ENCODE measurements at places on chromosomes 2 and 18.

- DNase-seq, result no peak
Measured at GRCh38 chr2:205808486-205809121, 126.3 kb downstream of the NRP2 start.

GRCh38 chr2:27042985-27043634, 8.4 kb upstream of the AGBL5 start:
- no peak for DNase-seq

DNA sequence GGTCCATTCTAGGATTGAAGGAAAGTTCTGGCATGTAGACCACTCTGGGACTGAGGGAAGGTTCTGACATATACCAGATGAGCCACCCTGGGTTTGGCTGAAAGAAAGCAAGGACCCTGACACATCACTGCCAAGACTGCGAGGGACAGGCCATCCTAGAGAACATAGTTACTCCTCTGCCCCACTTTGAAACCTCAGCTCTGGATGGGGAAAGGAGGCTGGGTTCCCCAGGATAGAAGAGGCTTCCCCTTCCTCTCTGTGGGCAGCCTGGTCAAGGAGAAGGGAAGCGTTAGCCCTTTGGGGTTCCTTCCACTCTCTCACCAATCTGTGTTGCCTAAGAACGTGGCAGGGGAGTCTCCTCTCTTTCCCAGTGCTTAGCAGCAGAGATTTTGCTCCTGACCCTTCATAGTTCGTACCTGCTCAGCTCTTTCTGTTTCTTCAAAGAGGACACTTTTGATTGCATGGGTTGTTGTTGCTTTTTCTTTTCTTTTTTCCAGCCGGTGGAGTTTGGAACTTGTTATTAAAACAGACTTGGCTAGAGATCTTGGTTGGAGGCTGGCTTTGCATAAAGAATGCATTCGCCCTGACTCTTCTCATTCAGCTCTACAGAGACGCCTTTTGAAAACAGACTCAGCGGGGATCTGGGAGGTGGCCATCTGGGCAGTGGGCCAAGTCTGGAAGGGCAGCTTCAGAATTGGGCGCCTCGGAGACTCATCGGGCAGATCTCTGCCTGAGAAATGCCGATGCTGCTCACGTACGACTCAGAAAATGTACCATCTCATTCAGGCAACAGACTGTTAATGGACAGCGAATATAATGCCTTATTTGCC, 166.1 kb downstream of the CLIP4 start:
- no peak for DNase-seq

DNA sequence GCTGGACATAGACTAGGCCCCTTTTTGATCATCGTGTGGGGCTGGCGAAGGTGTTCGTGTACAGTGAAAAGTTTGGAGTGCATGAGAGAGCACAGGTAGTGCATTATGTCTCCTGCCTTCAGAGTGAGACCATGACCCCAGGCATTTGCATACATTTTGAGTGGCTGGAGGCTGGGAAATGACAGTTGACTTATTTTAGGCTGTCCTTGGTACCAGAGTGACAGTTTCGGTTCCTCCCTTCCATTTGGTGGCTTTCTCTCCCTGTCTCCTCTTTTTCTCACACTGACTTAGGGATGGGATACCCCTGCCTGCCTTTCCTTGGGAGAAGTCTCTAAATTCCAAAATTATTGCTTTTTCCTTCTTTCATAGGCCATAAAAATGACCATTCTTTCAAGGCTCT, 20.1 kb downstream of the SERPINB12 start:
- DNase-seq, result no peak

GRCh38 chr2:236955521-236956030, 130.1 kb upstream of the COPS8 start:
- no peak for DNase-seq

GRCh38 chr2:20925265-20925889, 102.5 kb upstream of the LDAH start:
- DNase-seq, result no peak

DNA sequence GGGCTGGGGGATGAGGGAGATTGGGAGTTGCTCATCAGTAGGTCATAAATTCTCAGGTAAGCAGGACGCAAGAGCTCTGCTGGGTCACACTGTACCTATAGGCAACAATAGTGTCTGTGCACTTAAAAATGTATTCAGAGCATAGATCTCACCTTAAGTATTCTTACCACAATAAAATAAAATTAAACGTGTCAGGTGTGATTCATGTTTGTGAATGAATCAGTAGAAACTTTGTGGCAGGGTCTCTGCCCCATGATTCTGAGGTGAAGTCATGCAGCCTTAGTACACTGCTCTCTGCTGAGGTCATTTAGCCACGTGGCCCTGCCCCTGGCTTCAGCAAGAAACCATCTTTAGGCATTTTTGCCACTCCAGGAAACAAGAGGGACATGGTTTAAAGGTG, 253.8 kb downstream of the FBXO15 start:
- no peak for DNase-seq

- no peak for DNase-seq
Measured at GRCh38 chr18:56026509-56026908, 438.5 kb upstream of the TCF4 start.

- no peak for DNase-seq
Measured at GRCh38 chr2:224407241-224407701, 5.4 kb upstream of the FAM124B start.

GRCh38 chr18:33851546-33852078, 273.6 kb downstream of the ASXL3 start:
- DNase-seq, result no peak

DNA sequence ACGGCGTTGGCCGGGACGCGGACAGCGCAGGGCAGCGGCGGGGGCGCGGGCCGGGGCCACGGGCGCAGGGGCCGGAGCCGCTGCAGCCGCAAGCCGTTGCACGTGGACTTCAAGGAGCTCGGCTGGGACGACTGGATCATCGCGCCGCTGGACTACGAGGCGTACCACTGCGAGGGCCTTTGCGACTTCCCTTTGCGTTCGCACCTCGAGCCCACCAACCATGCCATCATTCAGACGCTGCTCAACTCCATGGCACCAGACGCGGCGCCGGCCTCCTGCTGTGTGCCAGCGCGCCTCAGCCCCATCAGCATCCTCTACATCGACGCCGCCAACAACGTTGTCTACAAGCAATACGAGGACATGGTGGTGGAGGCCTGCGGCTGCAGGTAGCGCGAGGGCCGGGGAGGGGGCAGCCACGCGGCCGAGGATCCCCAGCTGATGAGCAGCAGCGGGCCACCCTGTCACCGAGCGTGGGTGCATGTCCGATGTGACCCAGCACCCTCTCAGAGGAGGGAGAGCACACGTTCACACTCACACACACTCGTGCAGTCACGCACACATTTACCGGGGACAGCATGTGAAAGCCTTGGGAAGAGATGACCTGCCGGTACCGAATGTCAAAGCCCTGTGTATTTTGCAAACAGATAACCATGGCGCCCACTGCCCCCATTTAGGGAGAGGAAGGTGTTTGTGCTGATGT, 4.2 kb downstream of the GDF7 start:
- DNase-seq, result no peak

DNA sequence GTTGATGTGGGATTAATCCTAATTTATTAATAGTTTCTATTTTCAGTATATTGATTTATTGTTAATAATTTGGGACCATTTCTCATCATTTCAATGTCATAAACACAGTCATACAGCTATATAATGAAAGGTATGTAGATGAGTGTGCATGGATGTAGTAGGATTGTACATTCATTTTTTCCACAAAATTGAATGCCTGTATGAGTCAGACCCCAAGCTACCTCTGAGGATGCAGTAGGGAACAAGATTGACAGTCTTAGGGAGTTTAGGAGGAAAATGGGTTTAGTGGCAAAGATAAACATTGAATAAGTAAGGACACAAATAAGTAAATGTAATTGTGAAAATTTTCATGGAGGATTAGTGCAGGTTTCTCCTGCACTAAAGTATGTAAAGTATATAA, 14.1 kb upstream of the TMEFF2 start:
- no peak for DNase-seq

GRCh38 chr2:163664610-163665009, 71.2 kb downstream of the FIGN start:
- DNase-seq, result no peak

GRCh38 chr18:76860411-76860810, 38.1 kb downstream of the ZNF236 start:
- no peak for DNase-seq

DNA sequence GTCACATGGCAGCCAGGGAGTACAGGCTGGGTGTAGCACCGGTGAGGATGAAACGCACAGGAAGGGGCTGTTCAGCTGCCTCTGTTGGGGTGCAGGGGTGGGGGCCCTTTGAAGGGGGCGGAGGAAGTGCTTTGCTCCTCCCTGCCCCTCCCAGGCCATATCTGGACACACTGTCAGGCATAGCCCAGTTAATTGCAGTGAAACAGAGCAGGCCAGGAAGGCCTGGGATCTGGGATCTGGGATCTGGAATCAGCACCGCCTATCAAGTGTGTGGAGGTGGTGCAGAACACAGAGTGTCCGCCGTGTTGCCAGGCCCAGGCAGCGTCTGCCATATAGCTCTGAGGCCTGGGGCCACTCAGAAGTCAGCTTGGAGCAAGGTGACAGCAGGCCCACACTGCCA, 119.3 kb upstream of the MSH2 start:
- DNase-seq, result no peak

DNA sequence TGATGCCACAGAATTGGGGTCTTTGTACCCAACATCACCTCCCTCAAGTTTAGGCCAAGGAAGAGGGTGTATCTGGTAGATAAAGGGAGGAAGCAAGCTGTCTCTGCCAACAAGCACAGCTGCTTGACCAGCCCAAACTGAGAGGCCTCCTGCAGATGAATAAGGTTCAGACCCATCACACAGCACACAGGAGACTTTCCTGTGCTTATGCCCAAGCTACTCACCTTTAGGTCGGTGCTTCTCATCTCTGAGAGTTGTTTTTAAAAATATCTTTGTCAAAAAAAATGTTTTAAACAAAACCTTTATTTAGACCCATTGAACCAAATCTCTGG, 24.7 kb upstream of the SP3 start:
- no peak for DNase-seq

GRCh38 chr2:121887513-121888188, 132.2 kb downstream of the TSN start:
- DNase-seq, result no peak

- DNase-seq, result no peak
Measured at GRCh38 chr2:65015731-65016130, 26.5 kb downstream of the SLC1A4 start.

DNA sequence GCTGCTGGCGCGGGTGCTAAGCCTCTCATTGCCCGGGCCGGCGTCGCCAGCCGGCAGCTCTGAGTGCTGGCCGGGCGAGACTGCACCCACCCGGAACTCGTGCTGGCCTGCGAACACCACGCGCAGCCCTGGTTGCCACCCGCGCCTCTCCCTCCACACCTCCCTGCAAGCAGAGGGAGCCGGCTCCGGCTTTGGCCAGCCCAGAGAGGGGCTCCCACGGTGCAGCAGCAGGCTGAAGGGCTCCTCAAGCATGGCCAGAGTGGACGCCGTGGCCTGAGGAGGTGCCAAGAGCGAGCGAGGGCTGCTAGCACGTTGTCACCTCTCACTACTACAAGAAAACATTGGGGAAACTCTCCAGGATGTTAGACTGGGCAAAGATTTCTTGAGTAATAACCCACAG, 98.6 kb downstream of the SPIRE1 start:
- no peak for DNase-seq

- DNase-seq, result no peak
Measured at GRCh38 chr2:197278799-197279763, 31.5 kb downstream of the ANKRD44 start.

DNA sequence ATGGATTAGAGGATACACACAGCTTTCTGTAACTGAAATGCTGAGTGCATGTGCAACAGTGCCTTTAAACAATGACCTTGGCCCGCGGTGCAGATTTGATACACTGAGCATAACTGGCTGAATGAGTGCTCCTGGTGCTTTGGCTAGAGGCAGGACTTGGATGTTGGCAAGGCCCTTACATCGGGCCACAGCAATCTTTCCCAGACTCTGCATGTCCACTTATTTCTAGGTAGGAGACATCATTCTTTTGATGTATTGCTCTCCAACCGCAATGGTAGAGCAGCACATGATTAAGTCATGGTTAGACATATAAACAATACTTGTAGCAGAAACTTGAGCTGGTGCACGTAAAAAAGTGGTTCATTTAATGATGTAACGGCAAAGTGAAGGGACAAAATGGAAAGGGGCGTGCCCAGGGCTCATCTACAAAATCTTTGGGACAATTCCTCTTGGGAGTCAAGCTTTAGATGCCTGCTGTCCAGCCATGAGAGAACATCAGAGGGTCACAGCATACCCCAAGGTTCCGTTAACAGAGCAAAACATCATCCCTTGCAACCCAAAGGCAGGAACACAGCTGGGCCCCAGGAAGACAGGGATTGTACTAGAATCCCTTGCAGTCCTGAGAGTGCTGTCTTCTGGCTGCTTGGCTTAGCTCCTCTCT, 43.4 kb downstream of the RAB31 start:
- DNase-seq, result no peak

GRCh38 chr2:96512341-96512740, 7.2 kb upstream of the NEURL3 start:
- DNase-seq, result no peak

- no peak for DNase-seq
Measured at GRCh38 chr2:22055784-22056620, 932.2 kb downstream of the TDRD15 start.

- DNase-seq, result no peak
Measured at GRCh38 chr2:53353135-53354114, 414.2 kb upstream of the CHAC2 start.

DNA sequence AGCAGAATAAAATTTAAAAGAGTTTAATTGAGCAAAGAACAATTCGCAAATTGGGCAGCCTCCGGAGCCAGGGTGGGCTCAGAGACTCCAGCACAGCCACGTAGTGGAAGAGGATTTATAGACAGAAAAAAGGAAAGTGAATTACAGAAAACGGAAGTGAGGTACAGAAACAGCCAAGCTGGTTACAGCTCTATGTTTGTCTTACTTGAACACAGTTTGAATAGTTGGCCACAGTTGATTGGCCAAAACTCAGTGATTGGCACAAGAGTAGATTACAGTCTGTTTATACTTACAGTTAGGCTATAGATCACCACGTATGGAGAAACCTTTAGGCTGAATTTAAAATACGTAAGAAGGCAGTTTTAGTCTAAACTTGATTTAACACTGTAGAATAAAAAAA, 78.8 kb upstream of the NEDD4L start:
- no peak for DNase-seq

GRCh38 chr18:58025733-58026132, 18.3 kb upstream of the NEDD4L start:
- no peak for DNase-seq

DNA sequence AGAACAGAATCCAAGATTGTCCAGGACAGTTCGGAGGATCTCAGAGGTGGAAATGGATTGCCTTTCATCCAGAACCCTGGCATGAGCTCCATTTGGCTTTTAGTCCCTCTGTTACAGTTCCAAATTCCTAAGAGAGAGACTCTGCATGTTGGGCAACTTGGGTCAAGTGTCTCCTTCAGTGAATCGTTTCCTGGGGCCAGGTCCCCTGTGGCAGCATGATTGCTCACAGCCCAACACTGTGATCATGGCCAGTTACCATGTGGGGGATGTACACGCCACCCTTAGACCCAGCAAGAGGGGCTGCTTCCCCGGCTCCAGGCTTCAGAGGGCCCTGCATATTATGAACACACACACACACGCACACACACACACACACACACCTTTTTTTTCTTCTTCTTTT, 118.6 kb upstream of the GLI2 start:
- DNase-seq, result no peak
